Fibroblast of skin of right biceps (primary cell): ENCODE measurements at places on chromosomes 13 and 19.

DNA sequence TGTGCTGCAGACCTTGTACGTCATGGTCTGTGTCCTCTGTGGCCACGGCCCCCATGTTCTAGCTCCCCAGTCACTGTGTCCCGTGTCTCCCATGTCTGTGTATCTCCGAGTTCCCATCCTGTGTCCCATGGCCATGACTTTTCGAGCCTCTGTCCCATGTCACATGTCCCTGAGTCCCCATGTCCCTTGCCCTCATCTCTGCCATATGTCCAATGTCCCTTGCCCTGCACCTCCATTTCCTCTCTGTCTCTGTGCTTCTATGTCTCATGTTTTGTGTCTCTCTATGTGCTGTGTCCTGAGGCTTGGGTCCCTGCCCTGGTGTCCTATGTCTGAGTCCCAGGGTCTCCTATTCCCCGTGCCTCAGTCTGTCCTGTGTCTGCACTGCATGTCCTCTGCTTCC is 2.0 kb downstream of the ATP4A start:
- no peak for DNase-seq

GRCh38 chr19:7224209-7224686 is 70.0 kb downstream of the INSR start:
- no peak for DNase-seq

DNA sequence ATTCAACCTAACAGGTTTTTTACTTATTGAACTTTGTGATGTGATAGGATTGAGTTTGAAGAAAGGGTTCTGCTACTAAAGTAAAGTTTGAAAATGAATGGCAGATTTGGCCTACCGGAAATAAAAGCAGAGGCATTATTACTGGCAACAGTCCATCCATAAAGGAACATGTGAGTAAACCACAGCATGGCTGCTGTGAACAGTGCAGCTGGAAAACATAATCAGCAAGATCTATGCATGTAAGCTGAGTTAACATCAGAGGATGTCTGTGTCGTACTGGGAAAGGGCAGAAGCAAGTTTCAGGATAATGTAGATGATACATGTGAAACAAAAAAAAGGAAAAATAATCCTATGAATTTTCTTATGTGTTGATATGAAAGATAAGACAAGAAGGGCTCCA is 87.6 kb downstream of the CYSLTR2 start:
- no peak for DNase-seq

DNA sequence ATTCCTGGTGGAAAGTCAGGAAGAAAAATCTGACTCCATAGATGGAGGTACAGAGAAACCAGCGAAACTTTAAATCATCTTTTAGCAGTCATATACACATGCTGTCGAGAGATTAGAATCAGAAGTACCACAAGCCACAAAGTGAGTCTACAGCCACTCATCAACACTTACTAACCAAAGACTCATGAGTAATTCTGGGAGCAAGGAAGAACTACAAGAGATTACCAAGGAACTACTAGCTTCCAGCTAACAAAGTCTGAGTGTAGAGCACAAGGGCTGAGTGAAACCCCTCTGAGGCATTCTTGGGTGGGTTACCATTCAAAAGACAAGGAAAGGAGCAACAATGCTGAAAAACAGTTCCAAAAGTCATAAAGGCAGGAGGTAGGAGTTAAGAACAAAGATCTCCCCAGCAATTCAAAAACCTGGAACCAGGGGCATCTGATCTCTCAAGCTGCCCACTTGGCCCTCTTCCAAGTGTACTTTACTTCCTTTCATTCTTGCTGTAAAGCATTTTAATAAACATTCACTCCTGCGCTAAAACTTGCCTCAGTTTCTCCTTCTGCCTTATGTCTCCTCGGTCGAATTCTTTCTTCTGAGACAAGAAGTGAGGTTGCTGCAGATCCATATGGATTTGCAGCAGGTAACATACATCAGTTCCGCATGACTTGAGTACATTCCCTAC is 13.0 kb downstream of the RBM26 start:
- peak; percentile 82 for DNase-seq

DNA sequence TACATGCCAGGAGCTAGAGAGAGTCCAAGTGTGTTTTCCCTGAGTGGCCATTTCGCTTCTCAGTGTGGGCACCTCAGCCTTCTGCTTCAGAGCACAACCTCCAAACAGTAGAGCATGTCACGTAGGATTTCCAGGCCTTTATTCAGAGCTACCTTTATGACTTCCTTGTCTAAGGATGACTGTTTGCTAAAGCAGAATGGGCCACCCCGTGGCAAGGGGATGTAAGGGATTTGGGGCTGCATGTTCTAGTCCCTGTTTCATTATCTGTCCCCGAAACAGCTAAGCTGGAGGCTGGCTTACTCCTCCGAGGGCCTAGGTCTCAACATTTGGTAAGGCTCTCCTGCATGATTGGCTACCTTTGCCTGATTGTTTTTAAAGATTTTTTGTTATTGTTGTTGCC is 6.0 kb downstream of the RNASEH2B start:
- no peak for DNase-seq

- peak; percentile 28 for DNase-seq
These were observed 9.9 kb downstream of the SERTM1 start for GRCh38 chr13:36683701-36684100.

GRCh38 chr13:41401366-41401765 is 56.0 kb upstream of the RGCC start:
- no peak for DNase-seq

- no peak for DNase-seq
These were observed 86.8 kb upstream of the SCEL start for GRCh38 chr13:77448689-77449088.

- DNase-seq, result peak; percentile 12
These were observed 15.9 kb downstream of the CBY2 start for GRCh38 chr13:45718063-45718462.

GRCh38 chr19:46492841-46493235 is 2.8 kb downstream of the PNMA8B start:
- no peak for DNase-seq

GRCh38 chr19:13840305-13841085 is 36.4 kb upstream of the NANOS3 start:
- peak; percentile 45 for DNase-seq

DNA sequence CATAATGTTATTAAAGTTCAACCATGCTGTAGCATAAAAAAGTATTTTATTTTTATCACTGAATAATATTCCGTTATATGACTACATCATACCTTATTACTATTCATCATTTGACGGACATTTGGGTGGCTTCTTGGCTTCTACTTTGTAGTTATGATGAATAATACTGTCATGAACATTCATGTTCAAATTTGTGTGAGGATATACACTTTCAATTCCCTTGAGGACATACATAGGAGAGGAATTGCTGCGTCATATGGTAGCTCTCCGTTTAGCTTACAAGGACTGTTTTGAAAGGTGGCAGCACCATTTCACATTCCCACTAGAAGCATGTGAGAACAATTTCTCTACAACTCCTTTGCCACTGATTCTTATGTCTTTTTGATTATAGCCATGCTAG is 910.8 kb upstream of the MIR17HG start:
- no peak for DNase-seq

DNA sequence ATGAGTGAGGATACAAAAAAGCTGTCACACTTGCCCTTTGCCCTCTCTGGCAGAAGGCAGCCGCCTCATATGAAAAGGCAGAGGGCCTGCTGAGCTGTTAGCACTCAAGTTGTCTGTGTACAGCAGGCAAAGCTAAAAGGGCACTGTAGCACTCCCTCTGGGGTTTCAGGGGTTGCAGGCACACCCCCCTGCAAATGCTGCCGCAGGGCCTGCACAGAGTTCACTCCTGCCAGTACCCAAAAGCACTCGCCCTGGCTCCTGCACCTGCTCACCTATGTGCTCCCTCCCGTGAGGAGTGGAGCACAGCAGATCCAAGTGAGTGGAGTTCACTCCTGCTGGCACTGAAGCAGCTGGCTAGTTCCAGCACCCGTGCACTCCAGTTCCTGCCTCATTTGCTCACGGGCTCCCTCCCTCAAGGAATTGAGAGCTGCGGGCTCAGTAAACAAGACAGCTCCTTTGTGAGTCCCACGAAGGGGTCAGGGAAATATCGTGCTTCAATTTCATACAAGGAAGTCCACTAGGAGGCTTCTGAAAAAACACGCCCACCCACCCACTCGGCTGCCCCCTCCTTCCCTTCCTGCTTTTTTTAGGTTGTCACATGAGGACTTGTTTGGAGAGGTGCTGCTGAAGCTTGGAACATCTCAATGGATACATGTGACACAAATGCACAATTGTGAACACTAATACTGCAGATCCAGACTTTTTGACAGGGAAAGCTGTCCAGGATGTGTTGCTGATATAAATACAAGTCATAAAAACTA is 9.9 kb upstream of the RCBTB2 start:
- DNase-seq, result peak; percentile 6

DNA sequence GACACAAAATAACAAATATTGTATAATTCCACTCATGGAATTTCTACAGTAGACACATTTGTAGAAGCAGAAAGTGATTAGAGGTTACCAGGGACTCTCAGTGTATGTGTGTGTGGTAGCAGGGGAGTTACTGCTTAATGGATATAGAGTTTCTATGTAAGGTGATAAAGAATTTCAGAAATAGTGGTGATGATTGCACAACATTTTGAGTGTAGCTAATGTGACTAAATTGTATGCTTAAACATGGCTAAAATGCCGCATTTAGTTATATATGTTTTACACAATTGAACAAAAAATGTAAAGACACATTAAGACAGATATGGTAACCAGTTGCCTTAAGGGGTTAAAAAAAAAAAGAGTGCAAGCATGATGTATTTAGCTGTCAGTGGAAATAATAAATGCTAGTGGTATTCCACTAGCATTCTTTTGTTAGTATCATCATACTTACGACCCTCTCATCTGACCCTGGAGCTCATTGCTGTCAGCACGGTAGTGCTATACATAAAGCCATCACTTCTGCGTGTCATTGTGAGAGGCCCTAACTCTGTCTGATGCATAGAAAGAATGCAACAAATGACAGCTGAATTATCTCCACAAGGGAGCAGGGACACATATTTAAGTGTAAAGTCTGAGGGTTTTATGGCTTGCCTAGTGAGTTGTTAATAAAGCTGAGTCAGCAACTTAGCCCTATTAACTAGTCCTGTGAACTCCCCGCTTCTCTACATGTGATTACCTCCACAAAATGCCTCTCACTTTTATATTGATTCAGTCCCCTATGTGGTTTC is 134.1 kb upstream of the RXFP2 start:
- DNase-seq, result peak; percentile 35

DNA sequence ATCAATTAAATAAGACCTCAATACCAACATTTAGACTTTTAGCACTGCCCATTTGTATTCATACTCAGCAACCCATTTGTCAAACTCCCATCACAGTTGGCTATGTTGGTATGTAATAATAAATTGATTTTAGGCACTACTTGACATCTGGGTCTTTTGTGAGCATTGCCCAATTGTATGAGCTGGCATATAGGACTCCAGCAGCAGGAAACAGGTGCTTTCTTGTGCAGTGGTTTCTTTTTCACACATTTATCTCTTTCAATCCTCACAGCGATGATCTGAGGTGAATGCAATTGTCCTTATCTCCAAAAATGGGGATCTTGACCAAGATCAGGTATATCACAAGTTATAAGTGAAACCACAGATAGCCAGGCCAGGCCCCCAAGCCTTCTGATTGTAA is 96.9 kb upstream of the OXGR1 start:
- no peak for DNase-seq

- no peak for DNase-seq
These were observed 277.9 kb upstream of the SOX1 start for GRCh38 chr13:111789011-111789410.

GRCh38 chr13:73984949-73985691 is 149.1 kb downstream of the KLF12 start:
- DNase-seq, result peak; percentile 22

GRCh38 chr13:76438050-76438449 is 448.2 kb downstream of the KCTD12 start:
- peak; percentile 7 for DNase-seq

DNA sequence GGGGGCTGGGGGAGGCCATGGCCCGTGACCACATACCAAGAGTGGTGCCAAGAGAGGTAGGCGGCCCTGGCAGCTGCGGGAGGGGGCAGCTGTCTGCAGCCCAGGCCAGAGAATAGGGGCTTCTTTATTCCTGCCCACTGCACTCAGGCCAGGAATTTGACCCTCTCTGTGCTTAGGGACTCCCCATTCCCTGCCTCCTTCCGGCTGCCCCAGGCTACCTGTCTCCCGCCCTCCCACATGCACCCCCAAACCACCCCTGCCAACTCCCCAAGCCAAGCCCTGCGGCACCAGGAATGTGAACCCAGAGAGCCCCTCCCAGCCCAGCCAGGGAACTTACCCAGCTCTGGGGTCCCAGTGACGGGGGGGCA is 687 bp downstream of the PLEKHA4 start:
- DNase-seq, result no peak

- DNase-seq, result peak; percentile 2
These were observed 802.1 kb upstream of the SLITRK6 start for GRCh38 chr13:86601351-86601750.

GRCh38 chr19:54444737-54445136 is 4.3 kb upstream of the LENG8 start:
- no peak for DNase-seq
